ENCODE measurements at places on chromosomes 11 and 22. TPM values are rescaled to one million over a fixed set of nuclear protein-coding genes. Genes with fewer than 3 reads are reported as not detected.

DNA sequence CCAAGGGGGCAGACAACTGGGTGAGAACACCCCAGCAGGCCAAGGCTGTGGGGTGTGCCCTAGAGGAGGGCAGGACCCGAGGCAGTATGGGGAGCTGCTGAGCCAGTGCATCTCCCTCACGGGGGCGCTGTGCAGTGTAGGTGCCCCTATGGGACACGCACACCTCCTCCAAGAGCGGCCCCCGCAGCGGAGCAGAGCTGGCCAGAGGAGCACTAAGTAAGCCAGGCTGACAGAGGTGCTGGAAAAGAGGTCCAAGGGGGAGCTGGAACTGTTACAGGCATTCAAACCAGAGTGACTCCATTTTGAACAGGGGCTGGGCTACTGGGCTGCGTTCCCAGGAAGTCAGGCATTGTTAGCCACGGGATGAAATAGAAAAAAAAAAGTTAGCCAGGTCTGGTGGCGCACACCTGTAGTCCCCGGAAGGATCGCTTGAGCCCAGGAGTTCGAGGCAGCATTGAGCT, 41.8 kb downstream of the TST start:
- DNase-seq = peak; percentile 74

APOL3 gene
- total RNA-seq = 16.9 TPM

DNA sequence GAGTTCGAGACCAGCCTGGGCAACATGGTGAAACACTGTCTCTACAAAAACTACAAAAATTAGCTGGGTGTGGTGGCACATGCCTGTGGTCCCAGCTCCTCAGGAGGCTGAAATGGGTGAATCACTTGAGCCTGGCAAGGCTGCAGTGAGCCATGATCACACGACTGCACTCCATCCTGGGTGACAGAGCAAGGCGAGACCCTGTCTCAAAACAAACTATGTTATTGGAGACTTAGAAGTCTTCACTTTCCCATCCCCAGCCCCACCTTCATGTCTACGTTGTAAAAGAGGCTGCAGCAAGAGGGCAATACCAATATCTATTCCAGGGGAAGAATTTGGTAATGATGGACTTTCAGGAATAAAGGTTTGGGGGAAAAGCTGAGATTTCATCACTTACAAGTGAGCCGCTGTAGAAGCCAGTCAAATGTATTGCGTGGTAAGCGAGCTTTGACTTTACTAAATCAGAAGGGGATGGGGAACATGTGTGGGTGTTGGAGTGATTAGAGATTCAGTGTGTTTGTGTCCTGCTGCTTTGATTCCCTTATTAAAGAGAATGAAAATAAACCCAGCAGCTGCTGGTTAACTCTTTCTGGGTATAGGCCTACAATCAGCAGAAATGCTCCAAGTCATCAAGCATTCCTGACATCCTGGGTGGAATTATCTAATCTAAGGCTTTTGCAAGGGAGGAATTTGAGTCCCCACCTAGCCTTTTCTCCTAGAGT, 53.7 kb downstream of the UBASH3B start:
- peak; percentile 12 for DNase-seq

- DNase-seq = no peak
These were observed 1.8 kb upstream of the AIFM3 start for GRCh38 chr22:20965104-20965887.

APOA5 gene
- not detected for total RNA-seq

DNA sequence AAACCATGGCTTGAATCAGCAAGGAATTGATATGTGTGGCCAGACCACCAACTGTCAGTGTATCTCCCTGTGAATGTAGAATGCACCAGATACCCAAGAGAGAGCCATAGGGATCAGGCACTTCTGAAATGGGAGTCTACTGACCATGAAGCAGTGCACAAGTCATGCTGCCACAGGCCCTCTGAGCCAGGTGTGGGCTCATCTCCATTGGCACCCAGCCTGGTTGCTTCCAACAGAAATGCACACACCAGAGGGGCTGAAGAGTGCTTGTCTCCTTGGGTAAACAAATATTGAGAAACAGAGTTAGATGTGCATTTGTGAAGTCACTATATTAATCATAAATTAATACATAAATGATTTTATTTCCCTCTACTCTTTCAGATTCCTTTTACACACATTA, 28.4 kb upstream of the PANX1 start:
- no peak for DNase-seq

CNGA4 gene
- 0.32 TPM for total RNA-seq

- DNase-seq = no peak
These were observed 9.1 kb downstream of the PITPNM1 start for GRCh38 chr11:67496113-67496512.

DUSP8 gene
- 12.1 TPM for total RNA-seq

DNA sequence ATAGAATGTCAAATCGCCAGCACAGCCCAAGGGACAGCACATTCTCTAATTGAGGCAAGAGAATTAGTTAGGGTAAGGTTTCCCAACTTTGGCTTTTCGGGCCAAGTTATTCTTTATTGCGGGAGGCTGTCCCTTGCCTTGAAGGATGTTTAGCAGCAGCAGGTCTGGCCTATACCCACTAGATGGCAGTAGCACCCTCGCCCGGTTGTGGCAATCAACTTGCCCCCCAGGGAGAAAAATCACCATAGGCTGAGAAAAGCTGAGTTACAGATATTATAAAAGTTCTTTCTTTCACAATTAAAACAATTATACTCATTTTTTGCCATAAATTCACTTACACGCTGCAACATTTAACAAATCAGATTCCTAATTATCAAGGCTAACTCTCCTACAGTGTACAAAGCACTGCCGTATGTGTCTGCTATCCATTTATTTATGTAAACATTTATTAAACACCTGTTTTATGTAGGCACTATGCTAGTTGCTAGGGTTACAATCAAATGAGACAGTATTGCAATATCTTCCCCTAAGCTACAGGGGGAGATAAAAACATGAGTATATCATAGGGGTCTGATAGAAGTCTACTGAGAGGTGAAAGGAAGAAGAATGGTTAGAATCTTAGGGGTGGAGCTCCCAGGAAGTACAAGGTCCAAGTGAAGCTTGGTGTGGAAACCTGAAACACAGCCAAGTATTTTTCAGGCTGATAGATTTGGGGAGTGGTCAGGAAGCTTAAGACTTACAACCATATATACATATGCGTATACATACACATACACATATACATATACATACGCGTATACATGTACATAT, 452.3 kb downstream of the RAB38 start:
- DNase-seq = peak; percentile 48

- peak; percentile 57 for DNase-seq
These were observed 1.3 kb downstream of the MYH9 start for GRCh38 chr22:36386351-36386899.

- no peak for DNase-seq
These were observed 36.1 kb upstream of the AMOTL1 start for GRCh38 chr11:94731880-94732601.

OR52A1 gene
- not detected for total RNA-seq

KRTAP5-10 gene
- not detected for total RNA-seq

- no peak for DNase-seq
These were observed 58.4 kb downstream of the JRKL start for GRCh38 chr11:96448225-96448624.

DNA sequence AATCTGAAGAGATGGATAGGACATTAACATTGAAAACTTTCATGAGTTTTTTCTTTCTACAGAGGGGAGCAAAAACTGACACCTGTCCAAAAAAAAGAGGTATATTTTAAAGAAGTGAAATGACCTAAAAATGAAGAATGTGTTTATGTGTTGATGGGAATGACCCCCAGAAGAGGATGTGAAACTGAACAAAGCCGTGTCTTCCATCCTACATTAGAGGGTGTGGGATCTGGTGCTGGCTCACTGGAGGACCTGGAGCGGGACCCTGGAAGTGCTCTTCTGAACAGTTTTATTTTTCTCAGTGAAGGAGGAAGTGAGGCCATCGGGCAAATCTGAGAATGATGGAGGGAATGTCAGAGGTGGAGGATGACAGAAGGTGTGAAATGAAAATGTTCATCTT, 470.1 kb downstream of the NTM start:
- no peak for DNase-seq

DENND6B gene
- 19.0 TPM for total RNA-seq

POTEH gene
- total RNA-seq = not detected

GRCh38 chr11:70595452-70595851, 197.1 kb downstream of the CTTN start:
- no peak for DNase-seq

- no peak for DNase-seq
These were observed 50.1 kb upstream of the MUC15 start for GRCh38 chr11:26622181-26622580.

P2RY2 gene
- 2.3 TPM for total RNA-seq

PYGM gene
- 1.8 TPM for total RNA-seq

CCDC89 gene
- total RNA-seq = 0.26 TPM

UQCR10 gene
- 120 TPM for total RNA-seq
